ENCODE measurements at places on chromosomes 16 and 17. TPM values are rescaled to one million over a fixed set of nuclear protein-coding genes. Genes with fewer than 3 reads are reported as not detected.

The SLFN14 gene
- total RNA-seq, result 0.19 TPM

The KRTAP4-1 gene
- total RNA-seq, result not detected

The COPRS gene
- 74.7 TPM for total RNA-seq

The TRAF7 gene
- 102 TPM for total RNA-seq

The IQCK gene
- 3.9 TPM for total RNA-seq

The ST6GALNAC2 gene
- total RNA-seq, result not detected

The MT3 gene
- total RNA-seq, result 2.6 TPM

The ALDH3A2 gene
- total RNA-seq, result 26.7 TPM

The ADAM11 gene
- 0.10 TPM for total RNA-seq

The PRR15L gene
- not detected for total RNA-seq

The FOXC2 gene
- not detected for total RNA-seq

The ZPBP2 gene
- 0.42 TPM for total RNA-seq

The BAIAP2 gene
- 5.8 TPM for total RNA-seq

The C16orf54 gene
- total RNA-seq, result 22.9 TPM

The NOXO1 gene
- 0.36 TPM for total RNA-seq

The C1QL1 gene
- 0.21 TPM for total RNA-seq

The KRT17 gene
- total RNA-seq, result not detected

The CPNE7 gene
- 7.0 TPM for total RNA-seq

Measured in activated CD8-positive, alpha-beta memory T cell treated with anti-CD3 and anti-CD28 coated beads for 36 hours (primary cell).